CD8-positive, alpha-beta memory T cell (primary cell): ENCODE measurements at places on chromosomes 16 and 17. TPM values are rescaled to one million over a fixed set of nuclear protein-coding genes. Genes with fewer than 3 reads are reported as not detected.

DNA sequence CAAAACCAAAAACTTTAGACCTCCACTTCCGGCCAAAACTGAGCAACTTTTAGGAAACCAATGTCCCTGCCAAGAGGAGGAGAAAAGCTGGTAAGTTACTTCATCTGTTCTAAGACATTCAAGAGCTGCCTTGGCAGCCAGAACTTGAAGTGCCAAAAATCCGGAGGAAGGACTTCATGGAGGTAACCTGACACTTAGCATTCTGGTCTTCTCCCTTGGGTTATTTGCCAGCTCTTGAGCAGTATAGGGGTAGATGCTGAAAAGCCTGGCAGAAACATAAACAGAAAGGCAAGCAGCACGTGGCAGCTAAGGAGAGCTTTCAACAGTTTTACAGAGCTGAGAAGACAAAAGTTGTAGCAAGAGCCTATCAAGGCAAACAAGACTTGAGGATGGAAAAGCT is 53.2 kb downstream of the CDYL2 start:
- no peaks in the 10 kb centered on the region for H3K36me3 ChIP-seq
- no peak for DNase-seq
- H3K27me3 ChIP-seq = no peaks in the 10 kb centered on the region
- no peak overlapping the region for H3K27ac ChIP-seq
- no peaks in the 10 kb centered on the region for H3K4me1 ChIP-seq

- no peak overlapping the region for H3K27ac ChIP-seq
- no peak overlapping the region for H3K4me3 ChIP-seq
- no peak for DNase-seq
- H3K4me1 ChIP-seq = no peaks in the 10 kb centered on the region
- H3K27me3 ChIP-seq = no peaks in the 10 kb centered on the region
Measured at GRCh38 chr16:1639860-1640259, 27.7 kb downstream of the CRAMP1 start.

DNA sequence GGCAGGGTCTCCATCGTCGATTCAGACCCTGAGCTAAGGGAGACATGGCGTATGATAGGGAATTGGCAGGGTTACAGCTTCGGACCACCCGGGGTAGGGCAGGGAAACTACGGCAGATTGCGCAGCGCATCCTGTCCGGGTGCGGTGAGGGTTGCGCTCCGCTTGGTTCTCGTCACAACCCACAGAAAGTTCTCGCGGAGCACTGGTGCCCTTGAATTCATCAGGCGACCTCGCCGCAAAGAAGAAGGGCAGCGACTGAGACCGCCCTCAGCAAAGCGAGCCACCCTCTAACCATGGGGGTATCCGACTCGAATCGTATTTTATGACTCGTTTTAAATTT is 1.2 kb downstream of the HS3ST3B1 start:
- H3K4me3 ChIP-seq = peak overlapping the region; percentile 94
- peaks cover 16% of the 10 kb centered on the region for H3K27me3 ChIP-seq
- peak; percentile 31 for DNase-seq
- no peaks in the 10 kb centered on the region for H3K36me3 ChIP-seq
- H3K4me1 ChIP-seq = peaks cover 63% of the 10 kb centered on the region

GRCh38 chr17:62653826-62654761 is 26.6 kb downstream of the MRC2 start:
- H3K36me3 ChIP-seq = no peaks in the 10 kb centered on the region
- peak overlapping the region; percentile 60 for H3K4me3 ChIP-seq
- H3K27me3 ChIP-seq = no peaks in the 10 kb centered on the region
- no peak for DNase-seq

DNA sequence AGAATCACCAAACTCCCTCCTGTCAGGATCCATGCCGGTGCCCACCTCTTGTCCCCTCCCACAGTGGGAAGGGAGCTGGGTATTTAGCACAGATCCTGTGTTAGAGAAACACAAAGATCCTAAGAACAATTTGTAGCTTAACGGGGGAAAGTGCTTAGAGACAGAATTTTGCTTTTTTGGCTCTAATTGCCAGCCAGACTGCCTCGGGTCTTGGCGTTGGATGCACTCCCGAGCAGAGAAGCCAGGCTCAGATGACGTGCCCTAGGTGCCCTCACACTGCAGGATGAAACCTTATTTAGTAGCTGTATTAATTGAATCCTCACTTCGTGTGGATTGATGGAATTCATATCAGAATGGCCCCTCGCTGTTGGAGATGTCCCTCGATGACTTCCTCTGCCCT is 22.5 kb upstream of the MAF start:
- no peak overlapping the region for H3K27ac ChIP-seq
- no peaks in the 10 kb centered on the region for H3K27me3 ChIP-seq
- H3K36me3 ChIP-seq = no peaks in the 10 kb centered on the region
- DNase-seq = no peak
- H3K4me1 ChIP-seq = peaks cover 7% of the 10 kb centered on the region

- H3K4me3 ChIP-seq = no peak overlapping the region
- H3K27ac ChIP-seq = no peak overlapping the region
- no peaks in the 10 kb centered on the region for H3K27me3 ChIP-seq
- no peak for DNase-seq
Measured at GRCh38 chr17:72033334-72033733, 87.5 kb upstream of the SOX9 start.

GAN gene
- total RNA-seq = 11.0 TPM

C17orf113 gene
- total RNA-seq = 0.15 TPM

GRCh38 chr16:22035153-22035552 is 27.2 kb downstream of the MOSMO start:
- no peak for DNase-seq
- H3K36me3 ChIP-seq = no peaks in the 10 kb centered on the region

DNA sequence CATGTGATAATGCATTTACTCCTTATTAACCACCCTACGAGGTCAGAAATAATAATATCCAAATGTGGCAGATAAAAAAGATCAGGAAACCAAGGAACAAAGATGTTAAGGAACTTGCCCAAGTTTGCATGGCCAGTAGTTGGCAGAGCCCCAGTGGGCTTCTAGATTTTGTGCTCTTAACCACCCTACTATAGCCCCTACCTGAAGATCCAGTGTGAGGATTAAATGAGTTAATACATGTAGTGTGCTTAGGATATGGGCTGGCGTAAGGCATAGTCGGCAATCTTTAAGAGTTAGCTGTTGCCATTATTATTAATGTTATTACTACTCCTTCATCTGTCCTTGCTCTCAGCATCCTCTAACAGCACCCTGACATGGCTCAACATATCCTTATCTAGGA is 153.4 kb downstream of the SDK2 start:
- no peaks in the 10 kb centered on the region for H3K27me3 ChIP-seq
- no peak for DNase-seq
- H3K4me3 ChIP-seq = no peak overlapping the region
- no peak overlapping the region for H3K27ac ChIP-seq

DNA sequence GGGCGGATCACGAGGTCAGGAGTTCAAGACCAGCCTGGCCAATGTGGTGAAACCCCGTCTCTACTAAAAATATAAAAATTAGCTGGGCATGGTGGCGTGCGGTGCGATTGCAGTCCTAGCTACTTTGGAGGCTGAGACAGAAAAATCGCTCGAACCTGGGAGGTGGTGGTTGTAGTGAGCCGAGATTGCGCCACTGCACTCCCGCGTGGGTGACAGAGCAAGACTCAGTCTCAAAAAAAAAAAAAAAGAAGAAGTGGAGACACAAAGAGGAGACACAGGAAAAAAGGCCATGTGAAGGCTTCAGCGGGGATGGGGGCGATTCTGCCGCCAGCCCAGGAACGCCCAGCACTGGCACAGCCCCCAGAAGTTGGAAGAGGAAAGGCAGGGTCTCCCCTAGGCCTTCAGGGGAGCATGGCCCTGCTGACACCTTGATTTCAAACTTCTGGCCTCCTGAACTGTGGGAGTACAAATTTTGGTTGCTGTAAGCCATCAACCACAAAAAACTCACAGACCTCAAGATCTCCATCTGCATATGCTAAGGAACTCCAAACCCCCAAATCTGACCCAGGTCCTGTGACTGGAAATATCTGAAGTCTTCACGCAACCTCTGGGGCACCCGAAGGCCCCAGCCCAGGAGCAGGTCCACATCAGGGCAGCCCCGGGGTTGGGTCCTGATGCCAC is 7.0 kb downstream of the SGSH start:
- H3K36me3 ChIP-seq = peaks cover 13% of the 10 kb centered on the region
- peaks cover 11% of the 10 kb centered on the region for H3K4me1 ChIP-seq
- no peak overlapping the region for H3K4me3 ChIP-seq
- no peaks in the 10 kb centered on the region for H3K27me3 ChIP-seq

DNA sequence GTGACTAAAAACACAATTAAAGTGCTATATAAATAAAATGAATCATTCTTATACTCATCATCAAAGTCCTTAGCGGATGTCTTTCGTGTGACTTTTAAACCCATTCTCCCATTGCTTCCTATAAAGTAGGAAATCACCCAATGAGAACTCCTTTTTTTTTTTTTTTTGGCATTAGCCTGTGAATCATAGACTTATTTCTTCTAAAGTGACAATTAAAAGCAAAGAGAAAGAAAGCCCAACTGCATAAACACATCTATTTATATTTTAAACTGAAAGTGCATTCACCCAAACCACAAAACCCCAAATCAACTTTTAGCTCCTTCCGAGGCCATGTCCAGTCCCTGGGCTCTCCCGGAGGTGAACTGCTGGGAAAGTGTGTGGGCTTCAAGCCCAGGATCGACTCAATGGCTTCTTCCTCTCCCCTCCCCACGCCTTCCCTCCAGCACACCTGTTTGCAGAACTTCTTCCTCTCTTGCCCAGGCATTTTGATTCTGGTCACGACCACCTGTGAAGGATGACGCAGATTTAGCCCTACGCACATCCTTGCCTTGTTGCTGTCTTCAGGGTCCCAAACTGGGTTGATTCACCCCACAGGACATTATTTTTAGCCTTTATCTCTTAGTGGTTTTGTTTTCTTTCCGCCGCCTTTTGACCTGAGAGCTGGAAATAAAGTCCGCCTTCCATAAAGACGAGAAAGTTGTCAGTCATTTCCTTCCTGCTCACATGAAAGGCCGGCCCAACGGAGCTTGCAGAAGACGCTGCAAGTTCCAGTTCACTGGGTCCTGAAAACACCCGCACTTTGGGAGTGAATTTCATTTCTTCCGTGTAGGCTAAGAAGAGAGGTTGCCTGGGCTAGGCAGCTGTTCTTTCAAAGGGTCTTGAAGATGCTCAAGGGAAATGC is 166.8 kb downstream of the MAP2K6 start:
- no peaks in the 10 kb centered on the region for H3K36me3 ChIP-seq
- H3K4me1 ChIP-seq = no peaks in the 10 kb centered on the region
- H3K27me3 ChIP-seq = no peaks in the 10 kb centered on the region
- DNase-seq = peak; percentile 53
- H3K4me3 ChIP-seq = peak overlapping the region; percentile 45
- no peak overlapping the region for H3K27ac ChIP-seq
